ENCODE measurements at places on chromosomes 16 and 17.

GRCh38 chr17:19260958-19261357 is 23.8 kb downstream of the EPN2 start:
- DNase-seq = no peak

- no peak for DNase-seq
Observed at GRCh38 chr17:15492791-15493692, 25.6 kb upstream of the CDRT4 start.

GRCh38 chr17:8412089-8412488 is 14.5 kb upstream of the RNF222 start:
- DNase-seq = no peak

GRCh38 chr17:80696456-80696855 is 151.8 kb downstream of the RPTOR start:
- no peak for DNase-seq

DNA sequence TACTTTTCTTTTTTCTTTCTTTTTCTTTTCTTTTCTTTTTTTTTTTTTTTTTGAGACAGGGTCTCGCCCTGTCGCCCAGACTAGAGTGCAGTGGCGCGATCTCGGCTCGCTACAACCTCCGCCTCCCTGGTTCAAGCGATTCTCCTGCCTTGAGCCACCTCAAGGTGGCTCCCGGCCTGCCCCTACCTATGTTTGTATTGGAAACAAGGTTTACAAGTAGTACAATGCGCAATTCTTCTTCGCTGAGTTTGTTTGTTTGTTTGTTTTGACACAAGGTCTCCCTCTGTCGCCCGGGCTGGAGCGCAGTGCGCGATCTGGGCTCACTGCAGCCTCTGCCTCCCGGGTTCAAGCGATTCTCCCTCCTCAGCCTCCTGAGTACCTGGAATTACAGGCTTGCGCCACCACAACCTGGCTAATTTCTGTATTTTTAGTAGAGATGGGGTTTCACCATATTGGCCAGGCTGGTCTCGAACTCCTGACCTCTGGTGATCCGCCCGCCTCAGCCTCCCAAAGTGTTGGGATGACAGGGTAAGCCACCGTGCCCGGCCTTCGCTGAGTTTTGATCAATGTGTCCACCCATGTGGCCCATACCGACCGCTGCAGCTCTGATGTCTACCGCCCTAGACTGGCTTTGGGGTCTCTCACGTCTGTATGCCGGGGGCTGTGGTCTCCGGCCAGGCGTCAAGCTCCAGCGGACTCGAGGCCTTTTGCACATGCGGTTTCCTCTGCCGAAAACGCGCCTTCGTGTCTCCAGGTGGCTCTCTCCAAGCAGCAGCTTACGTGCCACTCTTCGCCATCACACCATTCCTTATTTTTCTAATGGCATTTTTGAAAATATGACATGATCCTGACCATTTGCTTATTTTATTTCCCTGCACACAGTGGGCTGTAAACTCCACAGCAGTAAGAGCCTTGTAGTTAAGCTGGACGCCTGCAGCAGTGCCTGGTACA is 1.1 kb upstream of the YBX2 start:
- no peak for DNase-seq

GRCh38 chr17:10031127-10031526 is 126.1 kb upstream of the RCVRN start:
- DNase-seq = no peak

- DNase-seq = no peak
Observed at GRCh38 chr16:17387256-17387655, 83.5 kb downstream of the XYLT1 start.

GRCh38 chr17:61223725-61224124 is 175.9 kb upstream of the TBX2 start:
- DNase-seq = no peak

DNA sequence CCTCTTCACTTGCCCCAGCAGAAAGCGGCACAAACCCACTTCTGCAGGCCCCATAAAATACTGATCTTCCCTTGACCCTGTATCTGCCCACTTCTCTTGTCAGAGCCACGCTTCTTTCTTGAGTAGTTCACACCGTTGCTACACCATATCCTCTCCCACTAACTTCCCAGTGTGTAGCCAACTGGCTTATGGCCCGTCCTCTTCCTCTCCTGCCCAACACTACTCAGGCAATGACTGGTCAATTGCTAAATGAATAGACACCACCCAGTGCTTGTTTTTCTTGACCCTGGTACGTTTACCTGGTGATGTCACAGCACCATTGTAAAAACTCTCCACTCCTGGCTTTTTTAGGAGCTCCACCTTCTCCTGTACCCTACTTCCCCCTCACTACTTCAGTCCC is 86.9 kb downstream of the NDEL1 start:
- no peak for DNase-seq

Measured in NCI-H1092 (cell line).